ENCODE measurements at places on chromosomes 2 and 18. TPM values are rescaled to one million over a fixed set of nuclear protein-coding genes. Genes with fewer than 3 reads are reported as not detected.

DNA sequence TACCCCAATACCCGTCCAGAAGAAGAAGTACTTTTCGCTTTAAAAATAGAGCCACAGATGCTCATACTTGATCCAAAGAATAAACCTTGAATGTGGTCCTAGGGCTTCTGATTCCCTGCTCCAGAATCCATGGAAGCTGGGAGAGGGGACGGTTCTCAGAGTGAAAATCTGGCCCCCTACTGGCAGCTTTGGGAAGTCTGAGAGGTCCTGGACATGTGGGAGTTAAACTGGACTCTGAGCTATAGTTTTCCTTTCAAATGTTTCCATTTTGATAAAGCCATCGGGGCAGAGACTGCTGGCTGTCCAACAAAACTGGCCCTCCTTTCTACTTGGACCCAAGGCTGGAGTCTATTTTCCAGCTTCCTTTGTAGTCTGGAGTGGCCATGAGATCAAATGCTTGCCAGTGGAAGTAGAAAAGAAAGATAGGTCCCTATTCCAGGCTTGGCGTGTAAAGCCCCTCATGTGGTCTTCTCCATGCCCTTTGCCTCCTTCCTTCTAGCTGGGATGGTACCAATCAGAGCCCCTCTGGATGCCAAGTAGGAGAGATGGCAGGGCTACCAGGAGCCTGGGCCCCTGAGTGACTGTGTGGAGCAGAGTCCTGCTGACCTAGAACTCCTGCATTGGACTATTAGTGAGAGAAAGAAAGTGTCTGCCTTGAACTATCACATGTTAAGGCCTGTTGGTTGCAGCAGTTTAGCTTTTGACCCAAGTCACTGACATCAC, 37.7 kb upstream of the TBC1D8 start:
- no peak for DNase-seq
- no peak overlapping the region for H3K4me3 ChIP-seq
- peaks cover 13% of the 10 kb centered on the region for H3K4me1 ChIP-seq
- H3K27ac ChIP-seq, result no peak overlapping the region
- no peaks in the 10 kb centered on the region for H3K27me3 ChIP-seq

DNA sequence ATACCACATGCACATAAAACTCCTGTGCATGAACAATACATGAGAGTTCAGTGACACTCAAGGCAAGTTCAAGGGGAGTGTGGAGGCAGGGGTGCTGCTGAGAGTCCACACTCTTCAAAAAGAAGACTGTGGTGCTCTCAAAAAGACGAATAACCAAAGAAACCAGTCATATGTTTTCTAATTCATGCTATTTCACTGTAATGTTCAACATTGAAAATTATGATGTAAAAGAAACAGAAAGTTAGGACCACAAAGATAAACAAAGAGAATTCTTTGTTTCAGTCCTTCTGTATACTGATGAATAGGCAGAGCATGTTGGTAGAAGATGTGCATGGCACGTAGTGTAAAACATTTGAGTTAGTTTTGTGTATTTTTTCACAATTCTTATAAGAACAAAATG, 864.2 kb upstream of the LRATD1 start:
- DNase-seq, result no peak
- no peaks in the 10 kb centered on the region for H3K4me1 ChIP-seq
- no peaks in the 10 kb centered on the region for H3K36me3 ChIP-seq
- H3K27me3 ChIP-seq, result no peaks in the 10 kb centered on the region
- no peak overlapping the region for H3K4me3 ChIP-seq

GRCh38 chr2:46574457-46575355, 95.3 kb downstream of the TMEM247 start:
- no peak overlapping the region for H3K4me3 ChIP-seq
- H3K36me3 ChIP-seq, result no peaks in the 10 kb centered on the region
- peaks cover under 1% of the 10 kb centered on the region for H3K4me1 ChIP-seq
- H3K27ac ChIP-seq, result no peak overlapping the region
- DNase-seq, result no peak

- no peaks in the 10 kb centered on the region for H3K36me3 ChIP-seq
- no peak for DNase-seq
- no peak overlapping the region for H3K4me3 ChIP-seq
- H3K27me3 ChIP-seq, result no peaks in the 10 kb centered on the region
- no peak overlapping the region for H3K27ac ChIP-seq
These were observed 8.2 kb downstream of the DPP10 start for GRCh38 chr2:114450639-114451038.

GRCh38 chr18:389658-390357, 110.7 kb downstream of the COLEC12 start:
- no peak overlapping the region for H3K27ac ChIP-seq
- H3K4me1 ChIP-seq, result no peaks in the 10 kb centered on the region
- H3K4me3 ChIP-seq, result no peak overlapping the region
- H3K27me3 ChIP-seq, result no peaks in the 10 kb centered on the region
- no peak for DNase-seq

DNA sequence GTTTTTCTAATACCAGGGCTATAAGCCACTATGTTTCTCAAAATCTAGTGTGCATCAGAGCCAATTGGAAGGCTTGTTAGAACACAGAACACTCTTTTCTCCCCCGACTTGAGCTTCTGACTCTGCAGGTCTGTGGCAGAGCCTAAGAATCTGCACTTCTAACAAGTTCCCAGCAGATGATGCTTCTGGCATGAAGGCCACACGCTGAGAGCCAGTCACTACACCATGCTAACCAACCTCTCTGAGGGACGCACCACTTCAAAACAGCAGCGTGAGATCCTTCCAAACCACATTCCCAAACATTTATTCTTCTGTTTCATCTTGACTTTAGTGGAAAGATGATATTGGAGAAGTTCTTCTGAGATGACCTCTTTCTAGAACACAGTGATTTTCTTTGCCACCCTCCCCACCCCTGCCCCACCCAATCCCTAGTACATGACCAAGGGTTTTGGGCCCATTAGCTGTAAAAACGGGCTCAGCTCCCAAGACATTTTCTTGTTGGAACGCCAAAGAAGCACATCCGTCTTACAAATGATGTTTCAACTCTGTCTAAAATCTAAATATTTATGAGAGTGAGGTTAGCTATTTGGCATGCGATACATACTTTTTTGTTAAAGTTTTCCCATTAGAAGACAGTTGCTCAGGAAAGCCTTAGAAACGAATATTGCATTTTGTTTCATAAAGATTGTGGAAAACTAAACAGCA, 391.9 kb downstream of the TMEM182 start:
- H3K36me3 ChIP-seq, result no peaks in the 10 kb centered on the region
- H3K27ac ChIP-seq, result no peak overlapping the region
- H3K4me3 ChIP-seq, result no peak overlapping the region
- no peaks in the 10 kb centered on the region for H3K4me1 ChIP-seq

DNA sequence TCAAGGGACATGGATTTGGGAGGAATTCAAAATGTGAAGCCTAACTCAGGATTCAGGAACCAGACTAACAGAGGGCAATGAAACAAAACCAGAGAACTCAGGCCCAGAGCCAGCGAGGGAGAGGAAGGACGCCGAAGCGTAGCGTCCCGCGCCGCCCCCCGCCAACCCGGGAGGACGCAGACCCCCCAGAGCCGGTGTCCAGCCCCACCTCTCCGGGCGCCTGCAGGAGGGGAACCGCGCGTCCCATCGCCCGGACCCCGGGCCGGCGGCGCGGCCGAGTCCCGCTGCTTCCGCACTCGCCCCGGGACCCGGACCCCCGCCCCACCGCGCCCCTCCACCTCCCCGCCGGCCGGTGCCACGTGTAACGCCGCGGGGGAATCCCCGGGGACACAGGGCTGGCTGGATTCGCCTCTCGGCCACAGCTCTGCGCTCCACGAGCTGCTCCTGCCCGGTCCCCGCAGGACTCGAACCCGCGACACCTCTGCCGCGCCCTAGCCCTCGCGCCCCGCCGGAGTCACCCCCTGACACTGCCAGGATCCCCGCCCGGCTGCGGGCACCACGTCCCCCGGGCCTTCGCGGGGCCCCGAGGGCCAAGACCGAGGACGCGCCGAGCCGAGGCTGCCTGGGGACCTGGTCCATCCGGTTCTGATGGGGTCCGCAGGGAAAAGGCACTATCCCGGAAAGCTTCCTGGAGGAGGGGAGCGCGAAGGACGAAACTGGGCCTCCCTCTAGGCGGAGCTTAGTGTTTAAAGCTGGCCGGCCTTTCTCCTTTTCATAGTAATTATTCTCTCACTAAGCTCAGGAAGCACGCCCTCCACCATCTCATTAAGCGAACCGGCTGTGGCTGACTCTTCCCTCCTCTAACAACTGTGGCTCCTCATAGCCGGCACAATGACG, 40.4 kb upstream of the FAM124B start:
- no peaks in the 10 kb centered on the region for H3K27me3 ChIP-seq
- peak overlapping the region; percentile 47 for H3K4me3 ChIP-seq
- no peaks in the 10 kb centered on the region for H3K4me1 ChIP-seq
- H3K27ac ChIP-seq, result no peak overlapping the region

DNA sequence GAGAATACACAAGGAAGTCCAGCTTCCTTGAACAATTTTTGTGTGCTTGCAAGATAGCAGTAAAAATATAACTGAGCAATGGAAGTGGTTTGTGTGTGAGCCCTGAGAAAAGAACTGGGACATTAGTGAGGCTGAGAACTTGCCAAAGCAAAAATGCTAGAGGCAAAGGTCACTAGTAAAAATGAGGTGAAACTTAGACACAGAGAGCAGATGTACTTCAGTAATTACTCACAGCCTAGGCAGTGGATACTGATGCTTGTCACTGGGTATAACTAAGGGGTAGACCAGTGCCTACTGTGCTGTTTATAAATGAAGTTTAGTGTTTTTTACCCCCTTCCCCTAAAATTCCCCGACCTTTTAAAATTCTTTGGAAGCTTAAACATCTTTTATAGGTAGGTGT, 450.1 kb downstream of the LPIN1 start:
- H3K27ac ChIP-seq, result no peak overlapping the region
- no peak overlapping the region for H3K4me3 ChIP-seq
- H3K4me1 ChIP-seq, result no peaks in the 10 kb centered on the region
- DNase-seq, result no peak
- no peaks in the 10 kb centered on the region for H3K27me3 ChIP-seq
- H3K36me3 ChIP-seq, result no peaks in the 10 kb centered on the region

- no peaks in the 10 kb centered on the region for H3K4me1 ChIP-seq
- peak overlapping the region; percentile 18 for H3K4me3 ChIP-seq
- peak; percentile 81 for DNase-seq
- no peaks in the 10 kb centered on the region for H3K36me3 ChIP-seq
- no peak overlapping the region for H3K27ac ChIP-seq
These were observed 95.3 kb downstream of the CD8B2 start for GRCh38 chr2:106582148-106583143.

- no peaks in the 10 kb centered on the region for H3K4me1 ChIP-seq
- H3K36me3 ChIP-seq, result no peaks in the 10 kb centered on the region
- no peak overlapping the region for H3K4me3 ChIP-seq
- no peaks in the 10 kb centered on the region for H3K27me3 ChIP-seq
- H3K27ac ChIP-seq, result no peak overlapping the region
These were observed 229.5 kb downstream of the PIEZO2 start for GRCh38 chr18:10919851-10920250.

DNA sequence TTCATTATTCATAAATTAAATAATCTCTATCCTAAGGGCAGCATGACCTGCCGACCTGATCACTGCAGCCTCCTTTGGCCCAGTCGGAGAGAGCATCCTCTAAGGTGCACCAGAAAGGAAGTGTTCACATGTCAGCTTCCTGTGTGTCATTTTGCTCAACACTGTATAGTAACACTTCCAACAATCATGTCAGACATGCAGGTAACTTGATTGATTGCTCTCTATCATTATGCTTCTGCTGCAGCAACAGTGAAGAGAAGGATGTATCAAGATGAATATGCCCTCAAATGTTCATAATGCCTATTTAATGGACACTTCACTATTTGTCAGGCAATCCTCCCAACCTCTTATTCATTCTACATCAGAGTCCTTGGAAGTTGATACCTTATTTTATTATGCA, 332.3 kb downstream of the CDH7 start:
- no peaks in the 10 kb centered on the region for H3K27me3 ChIP-seq
- no peak overlapping the region for H3K4me3 ChIP-seq
- no peak overlapping the region for H3K27ac ChIP-seq
- no peaks in the 10 kb centered on the region for H3K4me1 ChIP-seq

GRCh38 chr18:9986156-9986930, 72.5 kb downstream of the VAPA start:
- H3K4me3 ChIP-seq, result no peak overlapping the region
- no peaks in the 10 kb centered on the region for H3K27me3 ChIP-seq
- peaks cover 21% of the 10 kb centered on the region for H3K4me1 ChIP-seq
- DNase-seq, result no peak
- H3K27ac ChIP-seq, result no peak overlapping the region

GRCh38 chr2:136766073-136766404, 694 bp downstream of the THSD7B start:
- no peak for DNase-seq
- peaks cover 14% of the 10 kb centered on the region for H3K4me1 ChIP-seq
- peaks cover 35% of the 10 kb centered on the region for H3K27me3 ChIP-seq
- H3K27ac ChIP-seq, result no peak overlapping the region
- H3K4me3 ChIP-seq, result peak overlapping the region; percentile 15
- H3K36me3 ChIP-seq, result no peaks in the 10 kb centered on the region

DNA sequence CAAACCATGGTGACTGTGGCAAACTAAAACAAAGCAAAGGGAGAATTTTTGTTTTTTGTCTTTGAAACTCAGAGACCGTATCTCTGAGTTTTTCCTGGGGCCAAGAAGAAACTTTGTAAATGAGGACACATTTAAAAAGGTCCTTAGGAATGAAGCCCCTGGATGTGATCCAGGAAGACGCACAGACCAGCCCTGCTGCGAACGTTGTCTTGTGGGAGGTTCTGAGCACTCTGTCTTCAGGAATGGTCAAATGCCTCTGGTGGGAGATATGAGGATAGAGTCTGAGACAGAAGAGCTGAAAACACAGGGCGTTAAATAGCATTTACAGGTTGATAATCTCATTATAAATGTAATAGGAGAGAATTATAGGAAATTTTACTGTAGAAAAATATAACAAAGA, 893.5 kb upstream of the KLHL29 start:
- H3K27me3 ChIP-seq, result no peaks in the 10 kb centered on the region
- no peak overlapping the region for H3K4me3 ChIP-seq
- no peaks in the 10 kb centered on the region for H3K4me1 ChIP-seq
- H3K27ac ChIP-seq, result no peak overlapping the region

GALNT14 gene
- total RNA-seq, result 1.5 TPM

KIF1A gene
- 0.87 TPM for total RNA-seq

IL1RL1 gene
- total RNA-seq, result 72.2 TPM

REG1B gene
- not detected for total RNA-seq
